ENCODE measurements at places on chromosomes 13 and 19.

GRCh38 chr13:20672772-20673171 is 30.7 kb upstream of the IL17D start:
- no peak for DNase-seq

- DNase-seq = no peak
These were observed 98.3 kb downstream of the SLITRK6 start for GRCh38 chr13:85700906-85701305.

DNA sequence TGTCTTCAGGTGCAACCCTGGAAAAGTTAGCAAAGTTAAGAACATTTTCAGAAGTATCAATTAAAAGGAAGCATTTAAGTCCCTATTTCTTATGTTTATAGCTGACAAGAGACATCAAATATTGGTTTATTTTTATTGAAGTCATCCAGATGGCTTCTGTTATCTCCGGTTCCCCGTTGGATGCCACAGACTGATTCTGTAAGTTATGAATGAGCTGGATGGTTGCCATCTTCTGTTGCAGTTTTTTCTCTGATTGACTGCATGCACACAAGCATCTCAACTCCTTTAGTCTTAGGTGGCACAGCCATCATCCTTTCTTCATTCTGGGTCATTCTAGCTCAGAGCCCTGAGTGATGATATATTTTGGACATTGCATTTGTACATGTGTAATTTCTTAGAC is 10.6 kb upstream of the OXGR1 start:
- no peak for DNase-seq

DNA sequence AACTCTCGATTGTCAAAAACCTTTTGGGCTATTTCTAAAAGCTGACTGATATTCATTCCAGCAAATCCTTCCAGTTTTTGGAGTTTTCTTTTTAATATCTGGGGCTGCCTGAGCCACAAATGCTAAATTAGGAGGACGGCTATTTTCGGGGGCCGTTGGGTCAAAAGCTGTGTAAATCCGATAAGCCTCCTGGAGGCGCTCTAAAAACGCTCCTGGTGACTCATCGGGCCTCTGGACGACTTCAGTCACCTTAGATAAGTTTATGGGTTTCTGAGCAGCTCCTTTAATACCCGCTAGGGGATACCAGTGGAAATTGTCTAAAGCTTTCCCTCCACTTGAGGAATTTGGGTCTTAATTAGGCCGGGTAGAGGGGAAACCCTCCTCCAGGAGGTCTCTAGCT is 66.4 kb downstream of the ZNF730 start:
- no peak for DNase-seq

GRCh38 chr13:25874064-25874737 is 177.6 kb downstream of the SHISA2 start:
- DNase-seq = no peak

DNA sequence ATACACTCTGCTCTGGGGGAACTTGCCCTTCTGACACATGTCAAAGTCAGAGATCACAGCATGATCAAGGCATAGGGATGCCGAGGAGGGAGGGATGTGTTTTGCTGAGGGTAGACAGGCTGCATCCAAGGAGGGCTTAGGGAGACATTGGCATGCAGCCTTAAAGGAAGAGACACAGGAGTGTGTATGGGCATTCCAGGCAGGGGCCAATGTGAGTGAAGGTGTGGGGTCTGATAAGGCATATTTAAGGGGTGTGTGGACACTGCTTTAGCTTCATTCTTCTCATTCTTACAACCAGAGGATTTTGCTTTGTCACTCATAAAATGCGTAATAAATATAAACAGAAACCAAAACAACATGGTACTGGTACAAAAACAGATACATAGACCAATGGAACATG is 193.4 kb downstream of the RGCC start:
- no peak for DNase-seq

GRCh38 chr13:98055623-98056022 is 87.3 kb upstream of the FARP1 start:
- DNase-seq = no peak
